ENCODE measurements at places on chromosomes 1 and 21.

GRCh38 chr1:170126696-170127095 lies 19.1 kb upstream of the NTMT2 start:
- DNase-seq = no peak

DNA sequence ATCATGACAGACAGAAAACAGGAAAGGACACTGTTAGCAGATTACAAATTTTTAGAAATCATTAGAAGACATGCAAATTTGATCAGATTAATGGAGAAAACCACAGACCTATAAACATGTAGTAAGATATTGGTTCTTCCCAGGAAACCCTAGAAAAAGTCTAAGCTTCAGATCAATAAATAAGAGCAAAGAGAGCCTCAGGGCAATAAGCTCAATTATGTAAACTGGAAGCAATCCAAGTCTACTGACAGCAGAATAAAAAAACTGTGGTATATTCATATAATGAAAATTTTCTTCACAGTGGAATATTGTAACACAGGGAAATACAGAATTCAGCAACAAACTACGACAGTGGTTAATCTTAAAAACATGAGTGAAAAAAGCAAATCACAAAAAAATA lies 36.3 kb downstream of the NRDC start:
- DNase-seq = no peak

GRCh38 chr1:202967684-202968281 lies 726 bp upstream of the CYB5R1 start:
- DNase-seq = no peak

DNA sequence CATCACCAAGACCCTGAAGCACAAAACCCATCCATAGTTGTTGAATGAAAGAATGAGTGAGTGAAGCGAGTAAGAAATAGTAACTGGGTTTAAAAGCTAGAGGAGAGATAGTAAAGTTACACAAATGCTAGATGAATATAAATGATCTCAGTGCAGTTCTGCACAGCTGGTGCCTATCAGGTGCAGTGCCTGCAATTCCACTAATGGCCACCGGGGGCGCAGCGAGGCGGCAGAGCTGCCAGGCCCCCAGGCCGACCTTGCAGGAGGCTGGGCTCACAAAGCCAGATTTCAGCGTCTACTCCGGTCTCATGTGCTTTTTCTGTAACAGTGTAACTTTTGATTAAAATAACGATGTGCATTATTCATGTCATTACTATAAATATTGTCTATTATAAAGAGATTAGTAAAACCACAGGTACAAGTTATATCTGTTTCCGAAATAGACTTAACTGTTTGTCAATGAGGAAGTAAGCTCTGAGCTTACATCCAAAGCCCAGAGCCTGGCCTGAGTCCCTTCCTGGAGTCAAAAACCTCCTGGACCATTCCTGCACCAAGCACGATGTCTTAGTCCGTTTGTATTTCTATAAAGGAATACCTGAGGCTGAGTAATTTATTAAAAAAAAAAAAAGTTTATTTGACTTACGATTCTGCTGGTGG lies 477.6 kb downstream of the NPHP4 start:
- no peak for DNase-seq

DNA sequence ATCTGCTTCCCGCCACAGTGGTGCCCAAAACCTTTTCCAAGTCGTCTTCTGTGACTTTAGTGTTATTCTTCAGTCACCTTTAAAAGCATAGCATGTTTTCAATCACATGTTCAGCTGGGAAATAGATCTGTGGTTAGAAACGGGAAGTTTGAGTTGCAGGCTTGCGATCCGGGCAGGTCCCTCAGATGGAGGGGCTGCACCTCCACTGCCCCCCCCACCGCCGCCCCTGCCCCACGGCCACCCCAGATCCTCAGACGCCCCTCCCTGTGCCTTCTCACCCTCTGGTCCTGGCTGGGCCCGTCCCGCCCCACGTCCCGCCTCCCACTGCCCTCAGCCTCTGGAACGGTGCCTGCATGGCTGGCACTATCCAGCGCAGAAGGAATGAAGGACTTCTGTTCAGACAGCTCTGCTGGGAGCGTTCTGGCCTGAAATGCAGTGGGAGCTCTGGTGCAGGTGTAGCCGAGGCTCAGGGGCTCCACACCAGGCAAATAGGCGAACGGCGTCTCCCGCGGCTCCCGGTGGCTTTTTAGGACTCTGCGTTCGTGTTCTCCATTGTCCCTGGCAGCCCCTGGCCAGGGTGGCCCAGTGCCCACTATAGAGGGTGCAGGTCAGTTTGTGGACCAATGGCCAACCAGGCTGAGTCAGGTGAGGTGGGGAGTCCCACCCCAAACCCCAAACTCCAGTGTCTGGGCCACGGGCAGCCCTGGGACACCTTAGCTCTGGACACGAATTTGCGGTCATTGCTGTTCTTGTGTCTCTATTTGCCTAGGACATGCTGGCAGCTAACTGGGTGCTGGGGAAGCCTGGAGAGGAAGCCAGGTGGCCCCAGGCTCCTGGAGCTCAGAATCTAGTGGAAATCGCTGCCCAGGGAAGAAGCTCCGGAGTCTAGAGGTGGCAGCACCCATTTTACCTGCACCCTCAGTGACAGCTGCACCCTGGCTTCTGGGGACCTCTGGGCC lies 67.1 kb downstream of the FAAP20 start:
- DNase-seq = no peak
